ENCODE measurements at places on chromosomes 1 and 21.

GRCh38 chr1:211478801-211479578 is 13.0 kb downstream of the RD3 start:
- no peak for DNase-seq

- no peak for DNase-seq
Observed at GRCh38 chr1:58361134-58361533, 185.4 kb downstream of the OMA1 start.

DNA sequence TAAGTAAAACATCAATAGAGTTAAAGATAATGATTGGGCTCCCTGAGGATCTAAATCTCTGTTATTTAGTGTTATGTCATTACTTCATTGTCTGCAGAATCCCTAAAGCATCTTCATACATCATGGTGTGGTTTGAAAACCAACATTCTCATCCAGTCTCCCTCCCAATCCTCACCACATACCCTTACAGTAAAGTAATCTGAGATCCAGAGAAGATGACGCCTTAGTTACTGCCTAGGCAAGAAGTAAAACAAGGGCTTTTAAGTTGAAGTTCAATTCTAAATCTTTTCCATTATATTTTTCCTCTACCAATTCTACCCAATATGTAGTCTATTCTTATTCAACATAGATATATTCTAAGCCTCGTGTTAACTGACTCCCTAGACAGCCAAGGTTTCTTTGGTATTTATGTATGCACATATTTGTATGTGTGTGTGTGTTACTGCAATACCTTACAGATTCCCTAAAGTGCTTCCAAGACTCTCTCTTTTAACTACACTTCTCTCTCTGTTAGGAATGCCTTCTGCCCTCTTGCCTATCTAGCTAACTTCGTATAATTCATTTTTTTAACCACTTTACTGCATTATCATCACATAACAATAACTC is 17.3 kb downstream of the DPH5 start:
- DNase-seq: no peak

DNA sequence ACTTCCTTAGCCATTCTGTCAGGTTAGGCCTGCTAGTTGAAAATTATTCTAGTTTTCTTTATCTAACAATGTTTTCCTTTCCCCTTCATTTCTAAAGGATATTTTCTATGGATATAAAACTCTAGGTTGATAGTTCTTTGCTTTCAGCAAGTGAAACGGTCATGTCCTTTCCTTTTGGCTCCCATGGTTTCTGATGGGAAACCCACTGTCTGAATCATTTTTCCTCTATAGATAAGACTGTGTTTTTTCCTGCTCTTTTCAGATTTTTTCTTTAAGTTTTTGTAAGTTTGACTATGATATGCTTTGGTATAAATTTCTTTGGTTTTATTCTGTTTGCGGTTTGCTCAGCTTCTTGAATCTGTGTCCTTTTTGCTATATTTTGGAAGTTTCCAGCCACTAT is 800.9 kb downstream of the USP25 start:
- DNase-seq: no peak

DNA sequence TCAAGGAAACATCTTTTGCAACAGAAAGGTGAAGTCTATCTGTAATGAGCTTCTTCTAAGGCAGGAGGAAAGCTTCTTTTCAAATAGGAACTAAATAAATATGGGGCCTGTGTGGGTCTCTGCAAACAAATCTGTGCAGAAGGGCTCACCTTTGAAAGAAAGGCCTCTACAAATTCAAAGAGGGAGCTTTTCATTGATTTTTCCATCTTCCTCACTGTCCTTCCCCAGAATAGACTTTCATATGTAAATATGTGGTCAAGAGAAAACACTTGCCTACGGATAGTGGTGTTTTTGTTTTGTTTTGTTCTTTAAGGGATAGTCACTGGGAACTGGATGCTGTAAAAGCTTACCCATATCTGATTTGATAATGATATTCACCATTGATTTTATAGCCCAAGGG is 223.4 kb downstream of the DSCAM start:
- DNase-seq: no peak

GRCh38 chr1:16258591-16259135 is 21.7 kb upstream of the CPLANE2 start:
- no peak for DNase-seq

GRCh38 chr1:29238620-29239002 is 2.3 kb downstream of the PTPRU start:
- DNase-seq: no peak

DNA sequence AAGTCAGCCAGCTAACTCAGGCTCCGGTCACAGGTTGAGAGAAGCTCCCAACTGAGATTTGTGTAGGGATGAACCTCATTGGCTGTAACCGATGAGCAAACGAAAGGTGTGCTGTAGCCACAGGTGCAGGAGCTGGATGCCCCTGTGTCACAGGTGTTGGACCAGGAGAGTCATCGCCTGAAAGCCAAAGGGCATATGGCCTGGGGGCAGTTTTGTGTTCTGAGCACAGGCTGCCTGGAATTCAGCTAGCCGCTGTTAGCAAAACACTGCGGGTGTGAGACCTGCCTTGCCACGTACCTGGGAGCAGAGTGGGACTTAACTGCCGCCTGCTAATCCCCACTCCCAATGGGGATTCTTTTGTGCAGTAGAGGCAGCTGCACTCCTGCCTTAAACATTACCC is 55.3 kb downstream of the NEK7 start:
- no peak for DNase-seq

- DNase-seq: no peak
Observed at GRCh38 chr1:164855716-164856329, 296.8 kb downstream of the PBX1 start.

DNA sequence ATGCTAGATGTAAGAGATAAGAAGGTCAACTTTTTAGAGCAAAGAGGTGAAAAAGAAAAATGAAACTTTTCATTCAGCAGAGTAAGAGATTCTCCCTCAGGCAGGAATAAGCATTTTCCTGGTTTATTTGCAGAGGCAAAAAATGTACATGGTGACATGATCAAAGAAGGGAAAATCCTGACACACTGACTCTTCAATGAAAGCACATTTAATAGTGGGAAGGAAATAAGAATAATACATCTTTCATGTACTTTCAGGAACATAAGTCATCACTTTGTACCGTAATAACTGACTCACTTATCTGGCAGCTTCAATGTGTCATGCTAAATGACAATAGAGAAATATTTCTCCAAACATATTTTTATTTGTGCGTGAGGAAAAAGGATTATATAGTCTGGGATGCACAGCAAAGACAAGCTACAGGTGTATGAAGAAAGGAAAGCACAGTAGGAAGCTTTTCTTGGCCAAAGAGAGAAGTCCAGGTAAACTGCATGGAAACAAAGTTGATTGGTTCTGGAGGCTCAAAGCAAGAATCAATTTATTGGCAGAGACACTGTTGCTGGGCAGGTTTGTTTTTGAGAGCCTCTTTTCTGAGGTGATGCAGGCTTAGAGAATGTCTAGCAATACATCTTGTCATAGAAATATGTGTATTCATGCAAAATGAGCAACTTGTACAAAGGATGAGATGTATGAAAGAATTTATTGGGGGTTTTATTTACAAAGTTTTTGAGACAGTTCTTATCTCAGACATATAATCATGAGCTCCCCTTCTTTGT is 1409.0 kb downstream of the PLA2G4A start:
- peak; percentile 30 for DNase-seq

DNA sequence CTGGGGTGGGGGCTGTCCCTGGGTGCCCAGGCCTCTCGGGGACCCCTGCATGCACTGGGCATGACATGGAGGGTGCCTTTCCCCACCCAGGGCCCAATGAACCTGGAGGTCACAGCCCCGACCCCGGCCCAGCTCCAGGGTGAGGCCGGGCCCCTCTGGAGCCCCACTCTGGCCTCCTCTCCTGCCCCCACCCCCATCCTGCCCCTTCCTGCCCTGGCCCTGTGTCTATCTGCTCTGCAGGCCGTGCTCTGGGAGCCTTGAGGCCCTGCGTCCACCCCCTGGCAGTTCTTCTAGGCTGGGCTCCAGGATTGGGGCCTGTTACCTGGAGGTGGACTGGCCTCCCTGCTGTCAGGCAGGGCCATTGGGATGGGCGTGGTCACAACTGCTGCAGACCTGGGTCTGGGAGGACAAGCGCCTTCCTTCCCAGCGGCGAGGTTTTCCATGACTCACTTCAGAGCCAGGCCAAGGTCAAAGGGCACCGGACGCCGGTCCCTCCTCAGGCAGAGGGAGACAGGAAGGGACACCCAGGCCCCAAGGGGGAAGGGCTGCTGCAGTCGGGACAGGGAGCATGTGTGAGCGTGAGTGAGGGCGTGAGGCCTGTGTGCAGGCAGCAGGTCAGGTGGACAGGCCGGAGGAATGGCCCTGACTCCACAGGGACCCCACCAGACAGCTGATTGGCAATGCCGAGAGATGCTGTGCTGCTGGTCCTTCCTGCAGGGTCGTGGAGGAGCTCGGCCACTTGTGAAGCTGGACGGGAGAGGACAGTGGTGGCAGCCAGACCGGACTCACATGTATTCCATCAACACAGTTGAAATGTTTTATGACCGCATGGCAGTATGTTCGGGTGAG is 31.1 kb upstream of the POFUT2 start:
- no peak for DNase-seq

GRCh38 chr1:186626356-186626932 is 53.8 kb downstream of the PTGS2 start:
- no peak for DNase-seq

DNA sequence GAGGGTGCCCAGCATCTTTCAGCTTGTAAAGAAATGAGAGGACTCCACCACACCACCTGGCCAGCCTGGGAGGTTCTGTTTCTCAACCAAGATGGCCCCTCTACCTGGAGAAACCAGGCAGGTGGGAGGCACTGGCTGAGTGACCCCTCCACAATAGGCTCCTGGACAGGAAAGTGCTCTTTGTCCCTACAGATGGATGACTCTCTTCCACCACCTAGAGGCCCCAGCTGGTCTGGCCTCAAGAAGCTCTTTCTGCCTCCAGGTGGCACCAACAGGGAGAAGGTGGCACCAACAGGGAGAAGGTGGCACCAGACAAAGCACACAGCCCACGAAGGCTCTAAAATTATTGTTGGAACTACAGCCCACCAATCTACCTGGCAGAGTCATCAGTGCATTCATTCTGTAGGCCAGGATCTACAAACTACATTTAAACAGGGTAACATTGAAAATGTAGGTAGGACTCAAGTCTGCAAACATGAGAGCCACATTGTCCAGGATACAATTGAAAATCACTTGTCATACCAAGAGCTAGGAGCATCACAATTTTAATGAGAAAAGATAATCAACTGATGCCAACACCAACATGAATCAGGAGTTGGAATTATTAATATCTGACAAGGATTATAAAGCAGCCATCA is 14.4 kb downstream of the TMPRSS3 start:
- DNase-seq: peak; percentile 7

DNA sequence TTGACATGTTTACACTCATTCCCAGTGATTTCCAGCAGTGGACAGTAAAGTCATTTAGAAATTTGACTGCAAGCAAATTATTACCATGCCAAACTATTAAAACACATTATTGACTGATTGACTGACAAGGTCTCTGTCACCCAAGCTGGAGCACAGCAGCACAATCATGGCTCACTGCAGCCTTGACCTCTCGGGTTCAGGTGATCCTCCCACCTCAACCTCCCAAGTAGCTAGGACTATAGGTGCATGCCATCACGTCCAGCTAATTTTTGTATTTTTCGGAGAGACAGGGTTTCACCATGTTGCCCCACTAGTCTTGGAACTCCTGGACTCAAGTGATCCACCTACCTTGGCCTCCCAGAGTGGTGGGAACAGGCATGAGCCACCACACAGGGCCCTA is 24.2 kb downstream of the PTP4A2 start:
- DNase-seq: no peak

GRCh38 chr1:25550155-25550506 is 6.7 kb downstream of the LDLRAP1 start:
- DNase-seq: no peak

DNA sequence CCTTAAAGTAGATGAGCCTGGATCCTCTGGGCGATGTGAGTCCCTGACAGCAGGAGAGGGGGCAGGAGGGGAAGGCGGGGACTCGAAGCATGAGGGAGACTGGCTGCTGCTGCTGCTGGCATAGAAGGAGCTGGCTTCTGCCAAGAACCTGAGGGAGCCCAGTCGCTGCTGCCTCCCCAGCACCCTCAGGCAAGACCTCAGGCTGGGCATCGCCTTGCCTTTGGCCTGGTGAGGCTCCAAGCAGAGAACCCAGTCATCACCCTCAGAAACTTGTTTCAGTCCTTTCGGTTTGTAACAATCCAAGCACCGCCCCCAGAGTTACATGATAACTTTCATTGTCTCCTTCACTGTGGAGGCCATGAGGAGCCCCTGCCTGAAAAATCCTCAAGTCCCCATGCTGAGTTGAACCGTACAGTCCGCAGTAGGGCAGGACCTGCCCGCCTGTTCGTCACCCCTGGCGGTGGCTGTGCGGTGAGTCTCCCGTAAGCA is 38.8 kb downstream of the POFUT2 start:
- no peak for DNase-seq

GRCh38 chr1:89429062-89429461 is 65.2 kb downstream of the GBP6 start:
- DNase-seq: no peak

- no peak for DNase-seq
Observed at GRCh38 chr21:42781150-42781970, 98.0 kb downstream of the WDR4 start.

- no peak for DNase-seq
Observed at GRCh38 chr1:234896477-234897389, 231.9 kb downstream of the TOMM20 start.

- DNase-seq: no peak
Observed at GRCh38 chr1:32404946-32405345, 10.7 kb upstream of the BSDC1 start.

- DNase-seq: no peak
Observed at GRCh38 chr1:69661686-69662085, 94.0 kb downstream of the LRRC7 start.

GRCh38 chr1:226078374-226078773 is 15.9 kb downstream of the H3-3A start:
- DNase-seq: no peak

GRCh38 chr1:44512313-44512885 is 107.3 kb downstream of the RNF220 start:
- no peak for DNase-seq

DNA sequence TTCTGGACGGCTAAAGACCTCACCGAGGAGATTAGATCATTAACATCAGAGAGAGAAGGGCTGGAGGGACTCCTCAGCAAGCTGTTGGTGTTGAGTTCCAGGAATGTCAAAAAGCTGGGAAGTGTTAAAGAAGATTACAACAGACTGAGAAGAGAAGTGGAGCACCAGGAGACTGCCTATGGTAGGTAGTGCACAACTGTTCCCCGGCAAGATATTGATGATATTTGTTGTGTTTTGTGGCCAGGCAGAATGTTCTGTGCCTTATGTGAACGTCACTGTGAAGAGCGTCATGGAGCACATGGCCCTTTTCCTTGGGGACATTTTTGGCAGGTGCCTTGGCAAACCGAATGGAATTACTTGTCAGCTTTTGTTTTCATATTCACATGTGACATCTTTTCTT is 191.7 kb downstream of the DISC1 start:
- DNase-seq: no peak

GRCh38 chr1:176943783-176944182 is 220.7 kb downstream of the ASTN1 start:
- DNase-seq: no peak

GRCh38 chr21:16422702-16423101 is 692.9 kb downstream of the USP25 start:
- no peak for DNase-seq
